ENCODE measurements at places on chromosomes 13 and 19. TPM values are rescaled to one million over a fixed set of nuclear protein-coding genes. Genes with fewer than 3 reads are reported as not detected.

The ZNF793 gene
- total RNA-seq, result 1.7 TPM

The LILRA2 gene
- total RNA-seq, result not detected

The FGF21 gene
- not detected for total RNA-seq

The THOP1 gene
- 148 TPM for total RNA-seq

The IL17D gene
- 0.35 TPM for total RNA-seq

The UGGT2 gene
- 20.1 TPM for total RNA-seq

The ZNF177 gene
- total RNA-seq, result 1.2 TPM

The CRX gene
- total RNA-seq, result not detected

The ZFP28 gene
- 12.2 TPM for total RNA-seq

The C5AR1 gene
- not detected for total RNA-seq

The SMIM24 gene
- total RNA-seq, result 2.5 TPM

The IGFL3 gene
- total RNA-seq, result not detected

The SPIB gene
- total RNA-seq, result not detected

The FXYD7 gene
- total RNA-seq, result not detected

The BCKDHA gene
- 24.0 TPM for total RNA-seq

The NUMBL gene
- total RNA-seq, result 32.0 TPM

The CERS4 gene
- total RNA-seq, result 3.8 TPM

The PNMA8A gene
- 7.4 TPM for total RNA-seq

The SH2D3A gene
- 26.6 TPM for total RNA-seq

The TMEM150B gene
- total RNA-seq, result not detected

The GTF2F2 gene
- 35.2 TPM for total RNA-seq

The KANK2 gene
- 94.0 TPM for total RNA-seq

The IGSF23 gene
- 0.12 TPM for total RNA-seq

The ZNF850 gene
- 2.2 TPM for total RNA-seq

The SIGLEC12 gene
- total RNA-seq, result not detected

The NDFIP2 gene
- 42.9 TPM for total RNA-seq

The CABP5 gene
- not detected for total RNA-seq

Measured in epithelial cell of proximal tubule (primary cell).